ENCODE measurements at places on chromosomes 3 and 15. TPM values are rescaled to one million over a fixed set of nuclear protein-coding genes. Genes with fewer than 3 reads are reported as not detected.

Gene IL17RD
- total RNA-seq: 0.47 TPM

GRCh38 chr3:182445576-182445975, 347.7 kb upstream of the ATP11B start:
- no peak for DNase-seq

Gene NR2E3
- not detected for total RNA-seq

GRCh38 chr3:155619118-155619915, 125.6 kb downstream of the PLCH1 start:
- DNase-seq: no peak

DNA sequence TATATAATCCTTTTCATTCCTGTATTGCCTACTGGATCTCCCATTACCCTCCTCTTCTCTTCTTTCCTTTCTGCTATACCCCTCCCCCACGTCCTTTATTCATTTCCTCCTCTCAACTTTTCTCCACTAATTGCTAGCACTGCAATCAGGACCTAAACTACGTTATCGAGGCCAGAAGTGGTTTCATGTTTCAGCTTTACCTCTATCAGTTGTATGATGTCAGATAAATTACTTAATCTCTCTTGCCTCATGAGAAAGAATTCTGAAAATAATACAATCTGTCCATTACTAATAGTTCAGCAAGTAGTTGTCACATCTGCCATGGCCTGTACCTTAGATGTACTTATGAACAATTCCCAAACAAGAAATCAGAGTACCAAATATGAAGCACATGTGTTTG, 10.6 kb downstream of the POPDC2 start:
- no peak for DNase-seq

GRCh38 chr15:50916400-50916799, 7.9 kb downstream of the AP4E1 start:
- DNase-seq: no peak

DNA sequence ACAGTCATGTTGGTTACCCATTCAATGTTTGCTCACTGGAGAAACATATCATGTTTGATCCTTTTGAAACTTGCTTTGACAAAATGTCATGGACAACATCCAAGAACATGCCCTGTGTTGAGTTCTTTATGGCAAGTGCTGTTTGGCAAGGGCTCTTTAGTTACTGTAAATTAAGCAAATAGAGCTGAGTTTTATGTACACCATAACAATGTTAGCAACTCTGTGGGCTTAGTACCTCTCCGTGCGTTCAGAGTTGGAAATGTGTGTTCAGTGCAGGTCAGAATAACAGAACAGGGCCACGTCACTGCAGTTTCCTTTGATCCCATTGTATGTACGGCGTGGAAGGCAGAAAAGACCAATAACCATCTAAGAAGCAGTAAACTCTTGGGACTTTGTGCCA, 132.5 kb downstream of the MYRIP start:
- DNase-seq: no peak

GRCh38 chr15:52085299-52085698, 27.3 kb downstream of the BCL2L10 start:
- no peak for DNase-seq

Measured in liver (tissue), 10 donors.